ENCODE measurements at places on chromosomes 5 and 9.

DNA sequence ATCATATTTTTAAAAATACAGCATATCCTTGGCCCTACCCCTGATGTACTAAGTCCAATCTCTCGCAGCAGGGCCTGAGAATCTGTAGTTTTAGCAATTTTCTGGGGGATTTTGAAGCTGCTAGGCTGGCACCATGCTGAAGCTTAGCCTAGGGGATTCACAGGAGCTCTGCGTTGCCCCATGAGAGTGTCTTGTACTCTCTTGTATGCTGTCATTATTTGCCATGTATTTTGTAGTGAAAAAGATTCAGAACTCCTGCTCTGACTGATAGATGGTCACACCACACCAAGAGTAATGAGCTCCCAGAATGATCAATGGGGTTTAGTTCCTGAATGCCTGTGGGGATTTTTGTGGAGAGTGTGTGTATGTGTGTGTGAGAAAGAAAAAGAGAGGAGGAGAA is 20.7 kb upstream of the TRMT10B start:
- DNase-seq = no peak

GRCh38 chr9:80552931-80553330 is 981.2 kb downstream of the TLE4 start:
- no peak for DNase-seq

GRCh38 chr5:84239494-84239893 is 145.2 kb downstream of the EDIL3 start:
- DNase-seq = peak; percentile 58

DNA sequence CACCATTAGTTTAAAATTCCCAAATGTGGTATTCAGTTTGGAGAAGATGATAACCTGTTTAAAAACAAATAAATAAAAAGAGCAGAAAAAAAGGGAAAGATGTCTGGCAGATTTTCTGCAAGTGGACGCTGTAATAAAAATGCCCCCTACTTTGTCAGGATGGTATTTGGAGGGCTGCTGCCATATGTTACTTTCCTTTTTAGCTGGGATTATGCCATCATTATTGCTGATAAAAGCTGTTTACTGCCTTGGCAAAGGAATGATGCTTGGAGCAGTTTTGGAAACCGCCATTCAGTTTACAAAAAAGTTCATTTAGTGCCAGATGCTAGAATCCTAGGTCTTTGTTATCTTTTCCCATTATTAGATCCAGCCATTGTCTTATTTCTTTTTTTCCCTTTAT is 104.8 kb downstream of the PBX3 start:
- no peak for DNase-seq

GRCh38 chr9:75083188-75083970 is 4.6 kb downstream of the NMRK1 start:
- no peak for DNase-seq

- no peak for DNase-seq
These were observed 28.4 kb downstream of the ERP44 start for GRCh38 chr9:100070104-100071041.

DNA sequence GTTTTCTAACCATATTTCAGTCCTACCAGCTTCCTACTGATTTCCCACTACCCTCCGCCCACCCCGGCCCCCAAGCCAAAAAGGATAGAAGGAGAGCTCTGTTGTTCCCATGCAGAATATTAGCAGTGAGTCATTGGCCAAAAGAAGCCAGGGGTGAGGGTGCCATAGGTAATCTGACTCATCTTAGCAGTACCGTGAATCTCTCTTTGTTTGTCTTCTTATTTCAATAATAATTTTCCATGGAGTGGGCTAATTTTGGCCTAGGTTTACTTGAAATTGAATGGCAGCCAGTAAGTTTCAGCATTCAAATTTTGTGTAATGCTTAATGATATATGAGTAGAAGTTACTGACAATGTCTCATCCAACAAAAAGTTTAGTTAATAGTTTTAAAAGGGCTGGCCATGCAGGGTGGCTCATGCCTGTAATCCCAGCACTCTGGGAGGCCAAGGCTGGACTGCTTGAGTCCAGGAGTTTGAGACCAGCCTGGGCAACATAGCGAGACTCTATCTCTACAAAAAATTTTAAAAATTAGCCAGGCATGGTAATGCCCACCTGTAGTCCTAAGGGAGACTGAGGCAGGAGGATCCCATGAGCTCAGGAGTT is 74.2 kb downstream of the C9orf152 start:
- DNase-seq = peak; percentile 69

DNA sequence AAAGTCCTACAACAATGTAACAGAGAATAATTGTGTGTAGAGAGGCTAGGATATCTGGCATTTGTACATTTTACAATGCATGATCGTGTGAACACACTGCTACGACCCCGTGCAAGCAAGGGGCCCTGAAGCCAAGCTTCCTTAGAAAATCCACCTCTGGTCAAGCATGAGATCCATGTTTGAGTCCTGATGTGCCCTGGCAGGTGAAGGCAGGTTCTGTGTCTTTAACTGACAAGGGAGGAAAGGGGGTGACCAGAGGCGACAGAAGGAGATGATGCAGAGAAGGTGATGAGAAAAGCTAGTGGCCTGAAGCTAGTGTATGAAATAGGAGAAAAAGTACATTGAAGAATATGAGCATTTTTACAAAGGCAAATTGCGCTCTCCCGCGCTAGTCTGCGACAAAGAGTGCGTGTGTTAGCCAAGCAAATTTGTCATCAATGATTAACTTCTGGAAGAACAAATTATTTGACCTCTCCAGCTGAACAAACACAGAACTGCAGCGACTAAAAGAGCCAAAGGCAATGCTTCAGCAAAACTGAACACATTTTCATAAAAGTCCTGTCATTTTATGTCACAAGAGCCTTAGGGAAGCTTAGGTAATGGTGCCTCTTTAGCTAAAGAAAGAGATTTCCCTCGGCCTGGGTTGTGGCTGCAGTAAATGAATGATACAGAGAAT is 101.7 kb upstream of the DAPK1 start:
- DNase-seq = no peak

DNA sequence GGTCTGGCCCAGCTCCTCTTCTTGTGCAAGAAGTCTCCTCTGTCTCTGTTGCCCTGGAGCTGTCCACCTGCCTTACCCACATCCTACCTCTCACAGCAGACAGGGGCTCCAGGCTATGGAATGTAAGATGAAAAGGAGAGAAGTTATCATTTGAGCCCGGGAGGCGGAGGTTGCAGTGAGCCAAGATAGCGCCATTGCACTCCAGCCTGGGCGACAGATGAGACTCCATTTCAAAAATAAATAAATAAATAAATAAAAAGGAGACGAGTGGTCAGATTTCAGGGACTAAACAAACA is 37.5 kb upstream of the DENND4C start:
- DNase-seq = no peak

DNA sequence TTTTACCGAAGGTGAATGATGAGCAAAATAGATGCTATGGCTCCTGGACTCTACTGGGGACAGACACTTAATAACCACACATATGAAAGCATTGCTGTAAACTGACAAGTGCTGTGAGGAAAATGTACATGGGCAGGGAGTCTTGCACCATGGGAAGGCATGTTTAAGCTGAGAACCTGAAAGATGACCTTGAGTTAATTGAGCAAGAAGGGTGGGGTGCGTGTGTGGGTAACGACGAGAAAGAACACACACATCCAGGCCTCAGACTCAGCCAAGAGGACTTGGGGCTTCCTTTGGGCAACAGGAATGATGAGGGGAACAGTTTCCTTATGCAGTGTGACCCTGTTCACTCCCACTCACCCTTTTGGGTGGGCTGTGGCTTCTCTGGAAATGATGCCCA is 73.1 kb downstream of the HSPA4 start:
- DNase-seq = no peak

DNA sequence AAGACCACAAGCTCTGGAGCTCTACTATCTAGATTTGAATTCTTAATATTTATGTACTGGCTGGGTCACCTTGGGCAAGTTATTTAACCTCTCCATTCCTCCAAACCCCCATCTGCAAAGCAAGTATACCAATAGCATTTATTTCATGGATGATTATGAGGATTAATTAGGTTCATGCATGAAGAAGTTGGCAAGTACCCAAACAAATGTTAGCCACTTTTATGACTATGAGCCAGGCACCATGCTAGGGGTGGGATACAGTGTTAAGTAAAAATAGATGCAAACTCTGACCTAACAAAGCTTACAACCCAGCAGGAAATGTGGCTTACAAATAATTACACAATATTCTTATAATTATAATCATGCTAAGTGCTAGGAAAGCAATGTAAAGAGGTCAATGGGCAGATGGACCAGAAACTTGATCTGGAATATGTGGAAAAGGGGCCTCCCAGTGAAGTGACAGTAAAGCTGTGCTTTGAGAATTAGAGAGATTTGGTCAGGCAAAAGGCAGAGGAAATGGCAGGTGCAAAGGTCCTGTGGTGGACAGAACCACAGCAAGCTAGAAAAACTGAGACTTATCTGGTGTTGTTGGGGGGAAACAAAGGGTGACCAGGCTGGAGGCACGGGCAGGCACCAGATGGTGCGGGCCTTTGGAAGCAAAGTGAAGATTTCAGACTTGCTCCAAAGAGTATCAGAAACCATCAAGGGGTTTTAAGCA is 525.2 kb upstream of the TRPC7 start:
- no peak for DNase-seq

- DNase-seq = no peak
These were observed 546.8 kb upstream of the ZNF608 start for GRCh38 chr5:125293223-125293622.

- no peak for DNase-seq
These were observed 45.9 kb downstream of the PDCD1LG2 start for GRCh38 chr9:5556101-5556705.

DNA sequence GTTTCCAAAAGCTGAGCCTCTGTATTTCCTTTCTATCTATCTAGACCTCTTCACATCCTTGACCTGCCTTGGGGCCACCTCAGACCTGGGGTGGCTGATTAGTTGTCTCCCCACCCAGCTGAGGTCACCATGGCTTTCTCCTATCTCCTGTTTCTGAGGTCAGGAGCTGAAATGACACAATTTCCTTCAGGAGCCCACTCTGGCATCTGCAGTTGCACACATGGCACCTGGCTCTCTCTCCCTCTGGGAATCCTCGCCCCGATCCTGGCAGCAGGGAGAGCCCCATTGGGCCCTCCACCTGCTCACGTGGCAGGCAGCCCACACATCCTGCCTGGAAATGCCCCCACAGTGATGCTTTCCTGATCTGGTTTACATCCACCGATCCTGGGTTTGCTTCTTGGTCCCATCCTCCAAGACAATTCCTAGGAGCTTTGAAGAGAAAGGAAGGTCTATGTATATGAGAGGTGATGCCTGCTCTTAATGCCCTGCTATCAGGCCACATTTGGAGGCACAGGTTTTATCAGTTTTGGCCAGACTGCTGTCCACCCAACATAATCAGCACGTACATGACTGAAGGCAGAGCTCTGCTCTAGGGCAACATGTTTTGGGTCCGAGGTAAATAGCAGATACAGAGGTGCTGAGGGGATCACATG is 53.7 kb downstream of the MARCHF3 start:
- no peak for DNase-seq

GRCh38 chr9:135006911-135007570 is 80.4 kb upstream of the OLFM1 start:
- DNase-seq = no peak

- peak; percentile 86 for DNase-seq
These were observed 92.2 kb downstream of the ADAMTSL1 start for GRCh38 chr9:18566121-18566520.

- no peak for DNase-seq
These were observed 279.6 kb downstream of the FANCC start for GRCh38 chr9:95037789-95038521.

- no peak for DNase-seq
These were observed 51.3 kb downstream of the GADD45G start for GRCh38 chr9:89655990-89656657.

DNA sequence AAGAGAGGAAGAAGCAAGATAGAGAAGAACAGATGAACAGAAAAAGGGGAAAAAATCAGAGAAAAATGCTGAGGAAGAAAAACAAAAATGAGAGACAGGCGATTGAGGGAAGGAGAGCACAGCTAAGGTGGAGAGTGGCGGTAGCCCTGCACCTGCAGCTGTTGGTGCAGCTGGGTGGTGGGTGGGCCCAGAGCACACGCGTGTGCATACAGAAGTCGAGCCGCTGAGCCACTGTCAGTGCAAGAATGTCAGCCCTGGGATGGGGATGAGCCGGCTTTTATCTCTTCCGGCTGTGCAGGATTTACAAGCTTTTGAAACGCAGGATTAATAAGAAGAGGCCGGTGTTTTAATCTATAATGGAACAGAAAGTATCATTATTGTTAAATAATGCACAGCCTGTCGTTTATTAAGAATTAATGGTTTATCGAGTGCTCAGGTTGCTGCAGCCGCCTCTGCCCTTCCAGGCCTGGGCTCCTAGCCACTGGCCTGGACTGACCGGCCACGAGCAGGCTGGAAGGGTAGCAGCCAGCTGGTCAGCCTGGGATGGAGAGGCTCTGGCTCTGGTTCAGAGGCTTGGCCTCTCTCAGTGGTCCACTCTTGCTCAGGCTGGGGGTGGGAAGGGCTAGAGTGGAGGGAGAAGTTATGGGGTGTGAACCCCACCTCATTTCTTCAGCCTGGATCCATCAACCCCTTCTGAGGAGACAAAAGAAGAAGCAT is 68.7 kb downstream of the PCDH1 start:
- DNase-seq = no peak

DNA sequence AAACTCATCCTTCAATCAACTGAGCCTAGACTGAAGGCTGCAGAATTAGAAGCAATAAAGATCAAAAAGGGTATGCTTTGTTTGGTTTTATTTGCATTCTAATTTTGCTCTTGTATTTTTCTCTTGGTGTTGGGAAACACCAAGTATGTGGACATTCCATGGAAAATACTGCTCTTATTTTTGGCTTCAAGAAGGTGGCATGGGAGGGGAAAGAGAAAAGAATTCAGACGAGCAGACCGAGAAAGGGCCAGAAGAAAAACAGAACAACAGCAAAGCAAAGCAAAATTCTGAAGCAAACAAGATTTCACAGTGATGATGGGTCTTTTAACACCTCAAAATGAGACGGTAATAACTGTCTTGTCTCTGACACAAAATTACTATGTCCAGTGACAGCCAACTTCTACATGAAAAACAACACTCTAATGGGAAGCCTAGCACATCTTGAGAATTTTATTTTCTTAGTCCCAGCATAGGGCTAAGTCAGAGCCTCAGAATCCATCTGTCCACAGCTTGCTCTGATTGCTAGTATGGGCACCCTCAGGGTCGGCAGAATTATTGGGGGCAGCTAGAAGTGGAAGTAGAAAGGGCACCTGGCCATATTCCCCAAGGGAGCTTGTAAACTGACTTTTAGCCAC is 26.8 kb downstream of the FREM1 start:
- DNase-seq = no peak

- no peak for DNase-seq
These were observed 83.0 kb upstream of the JAK2 start for GRCh38 chr9:4902135-4902475.

DNA sequence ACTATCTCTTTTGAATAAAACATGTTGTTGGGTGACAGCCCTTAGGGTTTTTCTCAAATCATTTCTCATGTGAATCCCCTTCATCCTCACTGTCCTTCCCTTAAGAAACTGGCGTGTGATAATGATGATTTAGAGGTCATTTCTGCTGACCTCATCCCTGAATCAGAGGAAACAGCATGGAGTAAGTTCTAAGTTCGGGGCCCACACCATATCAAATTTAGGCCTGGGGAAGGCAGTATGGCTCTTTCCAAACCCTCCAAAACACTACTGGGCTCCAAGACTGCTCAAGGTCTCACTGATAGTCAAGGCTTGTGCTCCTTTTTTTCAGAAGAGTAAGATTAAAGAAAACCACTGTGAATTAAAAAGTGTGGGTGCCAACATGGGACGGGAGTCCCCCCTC is 872 bp upstream of the SMIM3 start:
- DNase-seq = no peak

- no peak for DNase-seq
These were observed 20.7 kb upstream of the ZNF782 start for GRCh38 chr9:96874947-96875460.
